ENCODE measurements at places on chromosomes 2 and 18. TPM values are rescaled to one million over a fixed set of nuclear protein-coding genes. Genes with fewer than 3 reads are reported as not detected.

- no peak for DNase-seq
Observed at GRCh38 chr2:223420048-223420447, 182.1 kb downstream of the SCG2 start.

GRCh38 chr2:15445891-15446562, 115.1 kb downstream of the NBAS start:
- DNase-seq, result no peak

GRCh38 chr2:101854877-101855276, 136.9 kb upstream of the IL1R2 start:
- no peak for DNase-seq

- DNase-seq, result no peak
Observed at GRCh38 chr2:11196246-11196645, 41.0 kb downstream of the SLC66A3 start.

DNA sequence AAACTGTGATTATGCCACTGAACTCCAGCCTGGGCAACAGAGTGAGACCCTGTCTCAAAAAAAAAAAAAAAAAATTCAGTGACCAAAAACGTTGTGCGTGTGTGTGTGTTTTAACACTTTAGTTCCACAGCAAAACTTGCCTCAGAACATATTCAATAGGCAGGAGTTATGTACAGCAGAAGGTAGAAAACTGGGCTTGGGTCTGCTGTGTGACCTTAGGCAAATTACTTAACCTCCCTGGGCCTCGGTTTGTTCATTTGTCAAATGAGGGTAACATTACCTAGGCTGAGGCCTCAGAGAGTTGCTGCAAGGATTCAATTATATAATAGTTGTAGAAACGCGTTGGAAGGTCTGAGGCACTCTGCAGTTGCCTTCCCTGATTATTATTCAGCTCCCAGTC, 10.3 kb upstream of the SCG2 start:
- DNase-seq, result no peak

DNA sequence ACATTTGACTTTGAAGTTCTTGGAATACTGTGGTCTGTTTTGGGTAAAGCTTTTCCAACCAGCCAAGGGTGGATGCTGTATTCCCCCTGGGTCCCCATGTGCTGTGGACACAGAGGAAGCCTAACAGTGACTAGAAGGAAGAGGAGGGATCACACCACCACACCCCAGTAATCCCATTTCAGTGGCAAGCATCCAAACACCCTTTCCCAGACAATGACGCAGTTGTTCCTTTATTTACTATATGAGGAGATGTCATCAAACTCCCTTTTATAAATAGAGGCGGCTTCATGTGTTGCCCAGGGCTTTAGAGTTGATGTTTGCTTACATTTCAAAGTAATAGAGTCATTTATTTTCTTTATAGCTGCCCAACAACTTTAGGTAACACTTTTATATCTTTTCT, 959.4 kb upstream of the GYPC start:
- no peak for DNase-seq

DNA sequence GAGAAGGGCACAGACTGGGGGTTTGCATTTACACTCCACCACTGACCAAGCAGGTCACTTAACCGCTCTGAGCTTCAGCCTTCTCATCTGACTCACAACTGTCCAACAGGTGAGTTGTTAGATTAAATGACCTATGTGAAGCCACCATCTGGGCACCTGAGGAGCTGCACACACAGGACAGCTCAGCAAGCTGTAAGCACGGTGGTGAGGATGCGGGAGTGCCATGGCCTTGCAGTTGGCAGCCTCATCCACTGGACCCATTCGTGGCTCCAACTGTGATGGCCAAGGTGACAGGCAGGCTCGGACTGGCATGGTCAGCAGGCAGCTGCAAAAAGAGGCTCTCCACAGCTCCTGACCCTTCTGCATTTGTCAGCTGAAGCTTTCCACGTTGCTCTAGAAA, 23.3 kb upstream of the AMMECR1L start:
- DNase-seq, result no peak

DNA sequence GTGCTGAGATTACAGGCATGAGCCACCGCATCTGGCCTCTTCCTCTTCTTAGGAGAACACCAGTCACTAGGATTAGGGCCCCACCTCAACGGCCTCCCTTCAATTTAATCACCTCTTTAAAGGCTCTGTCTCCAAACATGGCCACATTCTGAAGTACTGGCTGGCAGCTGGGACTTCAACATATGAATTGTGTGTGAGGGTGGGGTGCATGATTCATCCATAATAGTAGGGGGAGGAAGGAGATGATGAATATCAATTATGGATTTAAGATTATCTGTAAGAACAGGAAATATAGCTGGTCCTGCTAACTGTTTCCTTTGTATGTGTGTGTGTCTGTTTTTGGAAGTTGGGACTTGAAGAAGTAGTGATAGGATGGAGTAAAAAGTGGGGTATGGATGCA, 14.7 kb upstream of the EPG5 start:
- DNase-seq, result no peak

- no peak for DNase-seq
Observed at GRCh38 chr2:202639231-202639630, 4.5 kb downstream of the FAM117B start.

GRCh38 chr2:172211512-172211911, 108.8 kb upstream of the DLX2 start:
- no peak for DNase-seq

DNA sequence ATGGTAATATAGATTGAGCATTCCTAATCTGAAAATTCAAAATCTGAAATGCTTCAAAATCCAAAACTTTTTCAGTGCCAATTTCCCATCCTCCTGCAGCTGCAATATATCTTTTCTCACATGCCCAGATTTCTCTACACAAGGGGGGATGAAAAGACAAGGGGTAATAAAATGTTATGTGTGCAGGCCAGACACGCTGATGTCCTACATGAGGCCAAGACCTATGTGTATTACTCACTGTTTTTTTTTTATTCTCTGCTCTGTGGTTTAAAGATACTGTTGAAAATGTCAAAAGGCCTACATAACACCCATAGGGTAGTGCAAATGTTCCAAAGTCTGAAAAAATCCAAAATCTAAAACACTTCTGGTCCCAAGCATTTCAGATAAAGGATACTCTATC, 41.2 kb upstream of the CWC22 start:
- DNase-seq, result peak; percentile 1

GRCh38 chr2:127508631-127509034, 17.7 kb downstream of the IWS1 start:
- DNase-seq, result peak; percentile 72

Gene C2orf68
- 84.1 TPM for polyA plus RNA-seq

Gene TXNDC2
- polyA plus RNA-seq, result not detected

Gene ITPRIPL1
- polyA plus RNA-seq, result 4.3 TPM

Gene RTP5
- not detected for polyA plus RNA-seq

Gene PROKR1
- 0.06 TPM for polyA plus RNA-seq

Gene MAL
- 1.2 TPM for polyA plus RNA-seq

Gene CCDC148
- 2.7 TPM for polyA plus RNA-seq

Data from right lung (tissue), 10 donors.